Activated CD4-positive, alpha-beta T cell treated with anti-CD3 and anti-CD28 coated beads for 4 hours (primary cell): ENCODE measurements at places on chromosomes 4 and X.

DNA sequence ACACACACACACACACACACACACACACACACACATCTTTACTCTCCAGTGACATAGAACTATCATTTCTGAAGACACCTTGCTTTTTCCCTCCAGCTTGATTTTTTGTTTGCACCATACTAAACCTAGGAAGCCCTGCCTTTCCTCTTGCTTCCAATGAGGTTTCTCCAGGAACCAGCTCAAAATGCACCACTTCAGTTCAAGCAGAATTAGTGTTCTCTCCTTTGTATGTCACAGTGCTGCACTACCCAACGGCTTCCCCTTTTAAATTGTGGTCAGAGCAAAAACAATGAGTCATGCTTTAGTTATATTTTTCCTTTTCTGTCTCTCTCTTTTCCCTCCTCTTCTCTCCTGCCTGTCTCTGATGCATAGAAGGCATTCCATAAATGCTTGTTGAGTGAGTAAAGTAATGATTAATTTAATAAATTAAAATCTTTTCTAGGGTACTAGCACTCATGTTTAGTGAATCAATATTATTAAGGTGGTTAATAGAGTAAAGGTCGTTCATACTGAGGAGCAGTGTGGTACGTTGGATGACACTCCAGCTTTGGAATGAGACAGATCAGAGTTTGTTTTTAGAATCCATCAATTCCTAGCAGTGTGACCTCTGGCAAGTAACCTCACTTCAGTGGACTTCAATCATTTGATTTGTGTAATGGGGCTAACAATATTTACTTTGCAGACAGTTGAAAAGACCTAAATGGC is 5.9 kb downstream of the RTL3 start:
- DNase-seq = no peak

DNA sequence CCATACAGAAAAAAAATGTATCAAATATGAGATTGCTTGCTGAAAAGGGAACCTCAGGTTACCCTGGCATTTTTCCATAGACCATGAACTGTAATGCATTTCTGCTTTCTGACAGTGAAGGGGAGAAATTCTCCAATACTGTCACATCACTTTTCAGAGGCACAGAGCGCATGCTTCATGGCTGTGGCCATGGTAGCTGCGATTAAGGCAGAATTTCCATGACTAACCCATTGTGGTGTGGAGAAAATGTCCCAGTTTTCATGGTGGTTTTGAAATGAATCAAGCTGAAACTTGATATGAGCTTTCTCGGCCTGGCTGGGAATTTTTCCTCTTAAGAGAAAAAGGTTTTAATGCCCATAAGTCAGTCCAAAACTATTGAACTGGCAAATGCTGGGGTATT is 39.5 kb upstream of the MAP3K15 start:
- no peak for DNase-seq

- DNase-seq = no peak
These were observed 95.0 kb downstream of the ZNF827 start for GRCh38 chr4:145843639-145844038.

DNA sequence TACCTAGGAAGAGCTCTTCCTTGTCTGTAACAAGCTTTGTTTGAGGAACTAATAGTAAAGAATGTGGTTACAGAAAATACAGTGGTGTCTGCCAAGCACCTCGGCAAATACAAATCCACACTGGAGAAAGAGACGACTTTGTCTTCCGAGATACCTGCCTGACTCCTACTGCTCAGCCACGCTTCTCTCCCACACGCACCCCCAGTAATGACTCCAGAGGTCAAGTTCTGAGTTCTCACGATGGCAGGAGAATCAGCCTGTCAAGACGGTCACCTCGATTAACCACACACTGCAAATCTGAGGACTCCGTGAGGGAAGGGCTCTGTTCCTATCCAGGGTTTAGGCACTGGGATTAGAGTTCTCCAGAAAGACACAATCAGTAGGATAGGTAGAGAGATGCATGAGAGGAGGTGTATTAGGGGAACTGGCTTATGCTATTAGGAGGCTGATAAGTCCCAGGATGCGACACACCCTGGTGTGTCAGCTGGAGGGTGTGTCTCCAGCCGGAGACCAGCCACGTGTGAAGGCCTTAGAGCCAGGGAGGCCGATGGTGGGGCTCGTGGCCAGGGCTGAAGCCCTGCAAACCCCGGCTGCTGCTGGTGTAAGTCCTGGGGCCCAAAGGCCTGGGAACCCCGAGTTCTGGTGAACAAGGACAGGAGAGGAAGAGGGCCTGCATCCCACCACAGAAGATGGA is 8.4 kb upstream of the TRIML2 start:
- no peak for DNase-seq

GRCh38 chr4:188986271-188986689 is 847.0 kb downstream of the TRIML1 start:
- no peak for DNase-seq

GRCh38 chr4:36330796-36331195 is 49.4 kb downstream of the DTHD1 start:
- DNase-seq = no peak

GRCh38 chr4:16636912-16637630 is 261.4 kb downstream of the LDB2 start:
- DNase-seq = no peak

- no peak for DNase-seq
These were observed 31.5 kb upstream of the ELF2 start for GRCh38 chr4:139208404-139208945.

GRCh38 chrX:37083880-37084279 is 75.7 kb downstream of the FAM47C start:
- no peak for DNase-seq
